Mammary microvascular endothelial cell (primary cell): ENCODE measurements at places on chromosomes 16 and 17. TPM values are rescaled to one million over a fixed set of nuclear protein-coding genes. Genes with fewer than 3 reads are reported as not detected.

The SPSB3 gene
- total RNA-seq, result 36.9 and 43.6 TPM in 2 replicates

The ABI3 gene
- total RNA-seq, result 71.1 and 73.1 TPM in 2 replicates

The TEX14 gene
- total RNA-seq, result 0.27 TPM in 1 of 2 replicates, not detected in the other

The ICAM2 gene
- 1,396 and 1,507 TPM in 2 replicates for total RNA-seq

The USH1G gene
- total RNA-seq, result not detected in 2 replicates

The TVP23A gene
- total RNA-seq, result not detected in 2 replicates

The FADS6 gene
- not detected in 2 replicates for total RNA-seq

The TRPV3 gene
- total RNA-seq, result not detected in 2 replicates

The CWC25 gene
- total RNA-seq, result 7.6 and 10.5 TPM in 2 replicates

The STUB1 gene
- 176 and 178 TPM in 2 replicates for total RNA-seq

The CRYBA1 gene
- total RNA-seq, result not detected in 2 replicates

The NPIPB6 gene
- 0.20 TPM in 1 of 2 replicates, not detected in the other for total RNA-seq

The ITGAD gene
- not detected in 2 replicates for total RNA-seq

The WNK4 gene
- total RNA-seq, result 2.9 and 3.7 TPM in 2 replicates

The GPRC5C gene
- total RNA-seq, result 0.30 TPM in 1 of 2 replicates, not detected in the other

The HSD11B2 gene
- not detected in 2 replicates for total RNA-seq

The CMTM1 gene
- 1.9 and 4.0 TPM in 2 replicates for total RNA-seq

The CIITA gene
- 0.05 and 0.07 TPM in 2 replicates for total RNA-seq

The TBC1D28 gene
- total RNA-seq, result not detected in 2 replicates

The GRB7 gene
- 0.27 and 0.30 TPM in 2 replicates for total RNA-seq

The TMEM88 gene
- total RNA-seq, result 375 and 382 TPM in 2 replicates

The OTOP3 gene
- not detected in 2 replicates for total RNA-seq

The GNG13 gene
- not detected in 2 replicates for total RNA-seq

The HAS3 gene
- 0.15 and 1.1 TPM in 2 replicates for total RNA-seq

The SNAI3 gene
- total RNA-seq, result 0.13 TPM in 1 of 2 replicates, not detected in the other

The SAMD14 gene
- 3.5 and 5.7 TPM in 2 replicates for total RNA-seq

The GUCY2D gene
- not detected in 2 replicates for total RNA-seq

The PRR35 gene
- not detected in 2 replicates for total RNA-seq

The ANKRD40CL gene
- not detected in 2 replicates for total RNA-seq

The TEKT3 gene
- total RNA-seq, result not detected in 2 replicates

The CES5A gene
- not detected in 2 replicates for total RNA-seq

The CES3 gene
- not detected in 2 replicates for total RNA-seq

The SLX1B gene
- 29.3 and 48.5 TPM in 2 replicates for total RNA-seq

The OR3A2 gene
- not detected in 2 replicates for total RNA-seq

The CACNG4 gene
- not detected in 2 replicates for total RNA-seq

The SYCE1L gene
- total RNA-seq, result 4.9 and 5.5 TPM in 2 replicates

The WNT3 gene
- 0.59 and 0.87 TPM in 2 replicates for total RNA-seq

The C1QTNF8 gene
- total RNA-seq, result not detected in 2 replicates

The P3H4 gene
- 28.8 and 30.7 TPM in 2 replicates for total RNA-seq

The MAPK7 gene
- 16.7 and 17.5 TPM in 2 replicates for total RNA-seq

The CES2 gene
- total RNA-seq, result 18.2 and 24.2 TPM in 2 replicates

The SLC47A2 gene
- not detected in 2 replicates for total RNA-seq

The ASGR2 gene
- not detected in 2 replicates for total RNA-seq

The SIRT7 gene
- total RNA-seq, result 15.3 and 18.3 TPM in 2 replicates

The KRTAP2-1 gene
- not detected in 2 replicates for total RNA-seq

The KRT36 gene
- total RNA-seq, result 0.27 TPM in 1 of 2 replicates, not detected in the other

The BCL7C gene
- total RNA-seq, result 37.0 and 39.4 TPM in 2 replicates

The CFAP119 gene
- total RNA-seq, result 1.3 and 1.4 TPM in 2 replicates

The UTS2R gene
- not detected in 2 replicates for total RNA-seq

The GCGR gene
- total RNA-seq, result not detected in 2 replicates

The HS3ST2 gene
- not detected in 2 replicates for total RNA-seq

The TNS4 gene
- total RNA-seq, result 0.53 TPM in 1 of 2 replicates, not detected in the other

The CORO7 gene
- 36.8 and 39.8 TPM in 2 replicates for total RNA-seq
